ENCODE measurements at places on chromosomes 4 and X. TPM values are rescaled to one million over a fixed set of nuclear protein-coding genes. Genes with fewer than 3 reads are reported as not detected.

The JAKMIP1 gene
- total RNA-seq = not detected

DNA sequence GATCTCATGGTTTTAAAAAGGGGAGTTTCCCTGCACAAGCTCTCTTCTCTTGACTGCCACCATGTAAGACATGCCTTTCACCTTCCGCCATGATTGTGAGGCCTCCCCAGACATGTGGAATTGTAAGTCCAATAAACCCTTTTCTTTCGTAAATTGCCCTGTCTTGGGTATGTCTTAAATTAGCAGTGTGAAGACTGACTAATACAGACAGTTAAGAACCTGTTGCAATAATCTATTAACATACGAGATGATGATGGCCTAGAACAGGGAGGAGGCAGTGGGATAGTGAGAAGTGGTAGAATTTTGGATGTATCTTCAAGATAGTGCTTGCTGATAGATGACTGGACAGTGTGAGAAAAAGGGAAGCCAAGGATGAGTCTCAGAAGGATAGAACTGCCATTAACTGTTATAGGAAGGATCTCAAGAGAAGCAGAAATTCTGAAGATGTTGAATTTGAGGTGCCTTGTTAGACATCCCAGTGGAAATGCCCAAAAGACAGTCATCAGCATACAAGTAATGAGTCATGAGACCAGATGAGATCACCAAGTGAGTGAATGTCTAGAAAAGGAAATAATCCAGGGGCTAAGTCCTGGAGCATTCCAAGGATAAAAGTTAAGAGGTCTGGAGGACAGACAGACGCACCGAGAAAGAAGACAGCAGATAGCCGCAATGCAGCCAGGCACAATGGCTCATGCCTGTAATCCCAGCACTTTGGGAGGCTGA, 38.8 kb upstream of the UGDH start:
- DNase-seq = peak; percentile 86

DNA sequence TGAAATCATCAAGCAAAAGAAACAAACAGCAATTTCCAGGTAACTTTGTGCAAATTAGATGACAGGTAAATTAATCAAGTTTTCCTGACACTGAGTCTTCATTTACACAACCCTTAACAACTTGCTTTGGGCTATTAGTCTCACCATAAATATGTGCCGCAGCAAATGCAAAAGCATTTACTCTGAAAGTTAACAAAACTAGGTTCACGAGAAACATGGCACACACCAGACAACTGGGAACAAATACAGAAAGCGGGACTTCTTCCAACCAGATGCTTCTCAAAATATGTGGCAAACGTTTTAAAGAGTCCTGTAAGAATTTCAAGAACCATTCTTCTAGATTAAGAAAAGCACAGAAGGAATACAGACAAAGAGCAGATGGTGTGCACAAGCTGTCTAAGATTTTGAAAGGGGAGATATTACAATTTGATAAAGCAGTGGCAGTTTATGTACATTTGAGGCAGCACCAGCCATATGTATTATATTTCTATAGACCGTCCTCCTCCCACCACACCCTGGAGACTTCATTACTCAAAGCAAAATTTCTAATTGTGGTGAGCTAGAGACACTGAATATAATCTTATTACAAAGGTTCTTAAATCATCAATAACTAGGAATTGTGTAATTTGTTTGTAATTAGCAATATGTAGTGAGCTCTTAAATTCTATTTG, 192.5 kb upstream of the ADAMTS3 start:
- DNase-seq = no peak

- no peak for DNase-seq
These were observed 172.7 kb downstream of the MID1 start for GRCh38 chrX:10447564-10448214.

- peak; percentile 62 for DNase-seq
These were observed 159.6 kb downstream of the TET2 start for GRCh38 chr4:105306158-105306781.

The PDZD4 gene
- under 0.01 TPM for total RNA-seq

The ZNF141 gene
- 20.6 TPM for total RNA-seq

The GPR82 gene
- not detected for total RNA-seq

GRCh38 chr4:103895876-103896465, 176.2 kb upstream of the TACR3 start:
- no peak for DNase-seq

All from osteoblast (primary cell).